NCI-H774 (cell line): ENCODE measurements at places on chromosomes 5 and 9.

- DNase-seq: no peak
Observed at GRCh38 chr5:13695076-13695712, 249.3 kb downstream of the DNAH5 start.

GRCh38 chr5:139369181-139369580, 13.9 kb downstream of the SLC23A1 start:
- DNase-seq: no peak

- no peak for DNase-seq
Observed at GRCh38 chr5:75550597-75550996, 38.9 kb downstream of the POLK start.

DNA sequence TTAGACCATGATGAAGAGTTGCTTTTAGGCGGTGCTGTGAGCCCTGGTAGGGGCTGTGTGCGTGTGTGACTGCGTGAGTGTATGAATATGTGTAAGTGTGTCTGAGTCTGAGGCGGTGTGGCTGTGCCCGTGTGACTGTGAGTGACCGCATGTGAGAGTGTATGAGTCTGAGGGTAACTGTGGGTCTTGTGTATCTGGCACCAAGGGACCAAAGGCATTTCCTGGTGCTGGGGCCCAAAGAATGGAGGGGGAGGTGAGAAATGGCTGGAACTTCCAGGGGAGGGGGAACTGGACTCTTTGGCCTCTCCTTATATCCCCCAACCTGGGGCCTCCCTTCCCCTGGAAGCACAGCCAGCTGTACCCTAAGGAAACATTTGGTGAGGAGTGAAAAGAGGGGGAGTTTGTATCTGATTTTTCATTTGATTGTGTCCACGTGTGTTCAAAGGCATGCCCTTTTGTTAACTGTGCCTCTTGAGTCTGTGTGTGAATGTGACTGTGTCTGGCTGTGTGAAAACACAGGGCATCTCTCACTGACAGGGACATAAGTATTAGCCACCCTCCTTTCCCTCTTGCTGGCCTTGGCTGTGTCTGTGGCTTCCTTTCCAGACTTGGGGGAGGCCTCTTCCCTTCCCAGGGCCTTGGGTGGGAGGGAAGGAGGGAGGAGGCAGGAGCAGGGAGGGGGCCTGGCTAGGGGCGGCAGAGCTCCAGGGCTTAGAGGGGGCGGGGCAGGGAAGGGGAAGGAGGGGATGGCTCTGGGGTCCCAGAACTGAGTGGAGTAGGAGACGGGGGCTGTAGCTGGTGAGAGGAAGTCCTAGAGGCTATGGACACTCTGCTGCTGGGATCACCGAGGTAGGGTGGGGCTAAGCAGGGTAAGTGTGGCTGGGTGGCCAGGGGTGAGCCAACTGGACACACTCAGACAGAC, 1.4 kb downstream of the IL11RA start:
- no peak for DNase-seq

DNA sequence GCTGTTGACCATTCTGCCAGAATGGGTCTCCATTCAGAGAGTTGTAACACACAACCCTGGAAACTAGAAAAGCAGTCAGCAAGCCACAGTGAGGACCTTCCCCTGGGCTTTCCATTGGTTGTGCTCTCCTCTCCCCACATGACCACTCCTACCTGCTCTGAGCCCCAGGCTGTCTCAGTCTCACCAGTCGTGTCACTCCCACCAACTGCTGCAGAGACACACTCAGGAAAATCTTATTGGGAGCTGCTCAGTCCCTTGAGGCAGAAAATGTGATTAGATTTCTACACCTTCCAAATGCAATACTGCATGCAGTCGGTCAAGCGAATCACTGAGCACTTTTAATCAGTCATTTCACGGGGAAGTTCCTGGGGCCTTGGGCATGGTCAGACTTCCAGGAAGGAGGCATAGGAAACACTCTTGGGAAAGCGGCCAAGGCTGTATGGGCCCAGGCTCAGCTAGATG, 284.2 kb upstream of the NMUR2 start:
- DNase-seq: no peak
